ENCODE measurements at places on chromosomes 3 and 15.
A peak's percentile ranks its signal among the peaks of the same experiment; 100 is the strongest.

DNA sequence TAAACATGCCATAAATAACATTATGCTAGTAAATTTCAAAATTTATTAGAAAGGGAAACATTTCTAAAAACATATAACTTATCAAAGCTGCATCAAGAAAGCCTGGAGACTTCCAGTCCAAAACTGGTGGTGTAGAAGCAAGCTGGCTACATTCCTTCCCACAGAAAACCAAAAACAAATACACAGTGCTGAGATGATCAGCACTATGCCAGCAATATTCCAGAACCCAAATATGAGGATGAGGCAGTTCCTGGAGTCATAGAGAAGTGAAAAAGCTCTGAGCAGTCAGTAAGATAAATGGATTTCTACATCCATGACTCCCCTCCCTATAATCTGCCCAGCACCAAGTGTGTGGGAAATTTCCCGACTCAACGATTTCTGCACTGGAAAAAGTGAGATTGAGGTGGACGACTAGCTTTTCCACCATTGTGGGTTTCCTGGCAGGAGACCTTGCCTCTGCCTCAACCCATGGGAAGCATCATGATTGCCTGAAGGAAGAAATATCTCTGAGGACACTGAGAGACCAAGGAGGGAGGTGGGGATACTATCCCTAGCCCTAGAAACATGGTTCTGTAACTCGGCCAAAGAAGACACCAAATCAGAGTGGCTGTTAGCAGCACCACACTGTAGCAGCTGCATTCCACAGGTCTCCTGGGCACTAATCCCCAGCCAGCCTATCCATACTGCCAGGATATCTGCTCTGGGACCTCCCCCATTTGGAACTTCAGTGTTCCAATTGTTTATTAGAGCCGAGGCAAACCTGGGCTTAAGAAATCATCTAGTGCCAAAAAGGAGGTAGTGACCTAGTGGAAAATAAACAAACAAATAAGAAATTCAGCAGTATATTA, 11.8 kb upstream of the CLN6 start:
- DNase-seq: no peak

DNA sequence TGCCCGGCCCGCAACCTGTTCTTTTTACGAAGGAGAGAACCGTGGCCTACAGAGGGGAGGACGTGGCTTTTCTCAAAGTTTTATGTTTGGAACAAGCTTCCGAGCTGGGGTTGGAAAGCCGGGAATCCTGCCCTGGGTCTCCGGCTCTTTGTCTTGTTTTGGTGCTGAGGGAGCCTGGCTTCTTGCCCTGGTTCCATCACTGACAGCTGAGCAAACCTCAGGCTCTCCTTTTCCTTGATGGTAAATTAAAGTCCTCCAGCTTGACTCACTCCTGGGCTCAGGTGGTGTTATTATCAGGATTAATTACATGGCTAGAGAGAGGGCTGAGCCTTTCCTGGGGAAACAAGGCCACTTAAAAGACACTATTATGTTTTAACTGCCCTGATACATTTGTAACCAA, 289.5 kb upstream of the RGMA start:
- DNase-seq: no peak

DNA sequence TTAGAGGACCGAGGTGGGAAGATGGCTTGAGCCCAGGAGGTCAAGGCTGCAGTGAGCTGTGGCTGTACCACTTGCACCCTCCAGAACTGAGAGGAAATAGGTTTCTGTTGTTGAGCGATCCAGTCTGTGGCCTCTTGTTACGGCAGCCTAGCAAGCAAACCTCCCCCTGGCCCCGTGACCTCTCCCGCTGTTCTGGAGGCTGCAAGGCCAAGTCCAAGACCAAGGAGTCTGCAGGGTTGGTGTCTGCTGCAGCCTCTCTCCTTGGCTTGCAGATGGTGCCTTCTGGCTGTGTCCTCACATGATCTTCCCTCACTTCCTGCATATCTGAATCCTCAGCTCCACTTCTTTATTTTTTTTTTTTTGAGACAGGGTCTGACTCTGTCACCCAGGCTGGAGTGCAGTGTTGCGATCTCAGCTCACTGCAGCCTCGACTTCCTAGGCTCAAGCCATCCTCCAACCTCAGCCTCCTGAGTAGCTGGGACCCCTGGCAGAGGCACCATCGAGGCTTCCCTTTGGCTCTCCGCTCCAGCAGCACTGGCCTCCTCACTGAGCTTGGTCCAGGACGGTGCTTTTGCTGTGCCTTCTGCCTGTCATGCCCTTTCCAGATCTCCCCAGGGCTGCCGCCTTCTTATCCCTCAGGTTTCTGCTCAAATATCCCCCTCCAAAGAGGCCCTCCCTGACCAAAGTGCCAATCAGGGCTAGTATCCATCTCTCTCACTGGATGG, 18.0 kb upstream of the PLXND1 start:
- no peak for DNase-seq

GRCh38 chr3:9810433-9810770, 340 bp downstream of the TTLL3 start:
- no peak for DNase-seq

GRCh38 chr15:80010131-80010673, 39.2 kb upstream of the BCL2A1 start:
- DNase-seq: peak; percentile 52

GRCh38 chr3:106328224-106328623, 459.4 kb upstream of the CBLB start:
- DNase-seq: no peak

- DNase-seq: no peak
These were observed 49.0 kb upstream of the CACNA2D3 start for GRCh38 chr3:54073386-54073785.

- no peak for DNase-seq
These were observed 108.8 kb upstream of the GPR149 start for GRCh38 chr3:154538566-154539360.

DNA sequence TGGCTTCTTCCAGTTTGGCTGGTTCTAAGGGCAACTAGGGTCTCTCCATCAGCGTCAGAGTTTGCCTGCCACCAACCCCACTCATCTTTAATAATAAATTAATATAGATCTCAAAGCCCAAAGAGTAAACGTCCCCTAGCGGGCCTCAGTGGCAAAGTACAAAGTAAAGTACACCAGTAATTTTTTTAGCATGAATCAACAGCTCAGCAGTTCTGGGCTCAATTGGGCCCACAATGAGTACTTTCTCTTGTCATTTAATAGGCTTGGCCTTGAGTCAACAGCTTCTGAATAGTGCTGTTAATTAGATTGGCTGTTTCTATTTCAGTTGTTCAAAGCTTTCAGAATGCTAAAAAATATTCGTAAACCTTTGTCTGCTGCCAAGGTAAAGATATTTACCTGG, 89.0 kb upstream of the PFN2 start:
- no peak for DNase-seq

GRCh38 chr3:48634661-48635221, 520 bp downstream of the SLC26A6 start:
- DNase-seq: peak; percentile 83

- DNase-seq: peak; percentile 48
These were observed 4.8 kb downstream of the IDH2 start for GRCh38 chr15:90097475-90097874.
